Coronary artery (tissue), 2 donors: ENCODE measurements at places on chromosomes 5 and 9.

GRCh38 chr9:9846557-9846956 lies 766.2 kb downstream of the PTPRD start:
- DNase-seq, result no peak

DNA sequence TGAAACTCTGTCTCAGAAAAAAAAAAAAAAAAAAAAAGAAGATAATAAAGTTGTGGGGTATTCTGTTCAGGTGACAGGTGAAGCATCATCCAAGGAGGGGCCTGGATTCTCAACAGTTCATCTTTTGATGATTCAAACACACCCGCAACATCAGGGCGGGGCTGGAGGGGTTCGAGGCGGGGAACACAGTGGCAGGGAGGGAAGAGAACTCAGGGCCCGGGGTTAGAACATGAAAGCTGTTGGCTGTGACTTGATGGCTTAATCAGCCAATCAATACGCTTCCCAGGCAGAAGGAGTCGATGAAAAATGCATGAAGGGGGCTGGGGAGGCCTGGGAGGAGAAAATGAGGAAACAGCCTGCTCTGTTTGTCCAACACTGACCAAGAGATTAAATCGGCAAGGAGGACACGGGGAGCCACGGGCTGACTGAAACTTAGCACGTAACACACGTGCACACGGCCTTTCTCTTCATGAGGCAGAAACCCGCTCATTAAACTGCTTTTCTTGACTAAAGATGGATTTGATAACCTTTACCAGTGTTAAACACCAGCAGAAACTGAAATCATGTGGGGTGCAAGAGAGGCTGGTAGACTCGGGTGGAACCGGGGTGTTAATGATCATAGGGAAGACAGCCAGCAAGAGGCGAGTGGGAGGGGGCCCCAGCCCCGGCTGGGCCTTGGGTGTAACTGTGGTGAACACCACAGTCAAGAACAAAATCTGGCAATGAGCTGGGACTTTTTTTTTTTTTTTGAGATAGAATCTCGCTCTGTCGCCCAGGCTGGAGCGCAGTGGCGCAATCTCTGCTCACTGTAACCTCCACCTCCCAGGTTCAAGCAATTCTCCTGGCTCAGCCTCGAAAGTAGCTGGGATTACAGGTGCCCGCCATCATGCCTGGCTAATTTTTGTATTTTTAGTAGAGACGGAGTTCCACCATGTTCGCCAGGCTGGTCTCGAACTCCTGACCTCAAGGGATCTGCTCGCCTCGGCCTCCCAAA lies 105.7 kb upstream of the RAPGEF1 start:
- no peak for DNase-seq

DNA sequence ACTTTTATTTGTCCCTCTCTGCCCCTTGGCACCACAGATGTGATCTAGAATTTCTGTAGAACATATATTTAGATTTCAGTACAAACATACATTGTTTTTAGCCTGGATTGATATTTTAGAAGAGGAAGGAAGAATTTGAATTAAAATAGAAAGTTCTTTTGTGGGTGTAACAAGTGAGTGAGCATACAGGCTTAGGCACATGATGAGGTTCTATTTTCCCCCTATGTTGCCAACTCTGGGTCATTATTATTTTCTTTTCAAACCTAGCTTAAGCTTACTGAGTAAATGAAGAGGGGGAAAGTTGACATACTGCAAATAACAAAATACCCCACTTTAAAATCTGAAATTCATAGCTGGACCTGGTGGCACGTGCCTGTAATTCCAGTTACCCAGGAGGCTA lies 102.9 kb downstream of the GCNT1 start:
- no peak for DNase-seq

DNA sequence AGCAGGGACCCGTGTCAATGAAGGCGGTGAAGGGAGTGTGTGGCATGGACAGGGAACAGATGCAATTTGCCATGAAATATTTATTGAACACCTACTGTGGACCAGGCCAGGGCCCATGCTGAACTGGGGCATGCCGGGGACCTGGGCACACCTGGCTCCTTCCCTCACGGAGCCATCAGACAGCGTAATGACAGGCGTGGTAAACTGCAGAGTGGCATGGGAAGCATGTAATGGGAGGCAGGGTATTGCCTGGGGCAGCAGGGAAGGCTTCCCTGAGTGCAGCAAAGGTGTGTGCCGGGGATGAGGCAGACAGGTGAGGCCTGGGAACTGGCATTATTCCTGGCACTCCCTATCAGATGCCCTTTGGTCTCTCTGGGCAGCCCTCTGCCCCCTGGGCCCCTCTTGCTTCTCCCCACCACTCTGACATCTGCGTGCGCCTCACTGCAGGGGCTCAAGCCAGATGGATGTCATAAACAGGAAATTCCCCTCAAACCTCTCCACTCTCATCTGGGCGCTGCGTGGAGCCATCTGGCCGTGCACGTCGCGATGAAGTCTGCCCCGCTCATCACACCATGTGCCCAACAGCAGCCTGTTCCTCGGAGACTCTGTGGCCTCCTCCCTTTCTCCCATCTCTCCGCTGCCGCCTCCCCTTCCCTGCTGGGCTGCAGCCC lies 67.6 kb downstream of the HMCN2 start:
- DNase-seq, result no peak

DNA sequence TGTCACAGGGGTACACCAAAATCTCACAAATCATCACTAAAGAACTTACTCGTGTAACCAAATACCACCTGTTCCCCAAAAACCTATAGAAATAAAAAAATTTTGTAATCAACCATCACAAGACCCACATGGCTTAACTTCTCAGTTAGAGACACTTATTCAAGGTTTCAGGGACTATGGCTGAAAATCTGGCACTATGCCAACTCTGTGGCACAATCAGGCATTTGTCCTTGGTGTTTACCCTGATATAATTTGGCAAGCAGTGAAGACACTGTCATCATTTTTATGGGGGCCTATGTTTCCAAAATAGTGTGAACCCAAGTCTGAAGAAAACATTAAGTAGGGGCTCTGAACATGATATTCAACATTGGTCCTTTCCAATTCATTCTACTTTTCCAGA lies 59.0 kb downstream of the ZNF622 start:
- DNase-seq, result no peak

DNA sequence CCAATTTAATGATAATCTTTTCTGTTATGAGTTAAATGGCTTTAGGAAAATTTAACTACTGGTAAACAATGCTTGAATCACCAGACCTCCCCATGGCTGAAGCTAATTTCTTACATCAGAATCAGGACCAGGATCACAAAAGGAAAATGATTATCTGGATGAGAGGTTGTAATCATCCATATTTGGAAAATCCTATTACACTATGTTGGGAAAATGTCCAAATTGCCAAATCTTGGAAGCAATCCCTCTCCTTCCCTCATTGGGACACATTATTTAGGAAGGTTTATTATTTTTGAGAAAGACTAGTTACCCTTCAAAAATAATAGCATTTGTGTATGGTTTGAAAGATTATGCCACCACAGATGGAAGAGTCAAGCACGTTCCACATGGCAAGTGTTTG lies 130.7 kb upstream of the MINAR2 start:
- DNase-seq, result no peak

DNA sequence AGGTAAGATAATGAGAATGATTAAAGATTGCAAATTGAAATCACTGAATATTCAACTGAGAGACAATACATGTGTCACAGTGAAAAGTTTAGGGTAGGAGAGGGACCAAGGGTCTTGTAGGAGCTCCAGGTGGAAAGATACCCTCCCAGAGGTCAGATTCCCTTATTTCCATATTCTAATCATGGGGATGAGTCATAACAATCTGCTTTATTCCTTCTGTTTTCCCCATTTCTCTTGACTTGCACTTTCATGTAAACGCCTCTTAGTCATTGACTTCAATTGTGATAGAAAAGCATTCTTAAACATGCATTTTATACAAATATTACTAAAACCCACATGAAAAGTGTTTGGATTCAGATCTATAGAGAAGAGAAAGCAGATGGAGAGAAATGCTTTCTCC lies 81.3 kb upstream of the CTSL start:
- no peak for DNase-seq

GRCh38 chr5:142930395-142931110 lies 160.4 kb downstream of the ARHGAP26 start:
- no peak for DNase-seq

GRCh38 chr9:89388084-89388867 lies 70.0 kb downstream of the SECISBP2 start:
- no peak for DNase-seq
